EL (cell line): ENCODE measurements at places on chromosomes 3 and 15.
A peak's percentile ranks its signal among the peaks of the same experiment; 100 is the strongest.

DNA sequence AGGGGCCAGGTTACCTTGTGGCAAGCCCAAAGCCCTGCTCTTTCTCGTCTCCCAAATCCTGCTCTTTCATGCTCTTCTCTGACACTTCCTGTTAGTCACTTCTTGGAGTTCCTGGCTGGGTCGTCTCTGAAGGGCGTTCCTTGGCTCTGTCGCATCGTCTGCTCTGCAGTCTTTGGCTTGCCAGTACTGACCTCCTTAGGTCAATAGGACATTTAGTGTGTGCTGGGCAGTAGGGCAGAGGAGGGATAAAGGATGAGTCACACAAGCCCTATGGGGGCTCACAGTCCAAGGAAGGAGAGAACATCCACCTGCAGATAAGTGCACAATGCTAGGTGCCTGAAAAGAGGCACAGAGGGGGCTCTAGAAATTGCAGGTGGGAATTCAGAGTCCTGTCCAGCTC is 87.5 kb downstream of the FAM43A start:
- DNase-seq: peak; percentile 54

DNA sequence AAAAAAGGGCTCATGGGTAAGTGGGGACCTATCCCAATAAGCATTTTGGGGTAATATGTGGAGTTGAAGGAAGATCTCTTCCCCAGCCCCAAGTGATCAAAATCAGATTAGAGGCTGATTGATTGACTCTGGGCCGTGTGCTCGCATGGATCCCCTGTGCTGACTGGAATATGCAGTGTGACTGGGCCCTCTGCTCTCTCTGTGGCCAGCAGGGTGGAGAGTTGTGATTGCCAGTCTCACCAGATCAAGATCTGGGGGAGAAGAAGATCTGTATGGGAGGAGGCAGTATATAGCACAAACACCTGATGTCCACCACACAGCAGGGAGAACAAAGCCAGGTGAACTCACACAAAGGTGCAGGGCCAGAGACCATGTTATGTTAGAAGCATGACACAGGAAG is 8.8 kb downstream of the NUDT16 start:
- no peak for DNase-seq

DNA sequence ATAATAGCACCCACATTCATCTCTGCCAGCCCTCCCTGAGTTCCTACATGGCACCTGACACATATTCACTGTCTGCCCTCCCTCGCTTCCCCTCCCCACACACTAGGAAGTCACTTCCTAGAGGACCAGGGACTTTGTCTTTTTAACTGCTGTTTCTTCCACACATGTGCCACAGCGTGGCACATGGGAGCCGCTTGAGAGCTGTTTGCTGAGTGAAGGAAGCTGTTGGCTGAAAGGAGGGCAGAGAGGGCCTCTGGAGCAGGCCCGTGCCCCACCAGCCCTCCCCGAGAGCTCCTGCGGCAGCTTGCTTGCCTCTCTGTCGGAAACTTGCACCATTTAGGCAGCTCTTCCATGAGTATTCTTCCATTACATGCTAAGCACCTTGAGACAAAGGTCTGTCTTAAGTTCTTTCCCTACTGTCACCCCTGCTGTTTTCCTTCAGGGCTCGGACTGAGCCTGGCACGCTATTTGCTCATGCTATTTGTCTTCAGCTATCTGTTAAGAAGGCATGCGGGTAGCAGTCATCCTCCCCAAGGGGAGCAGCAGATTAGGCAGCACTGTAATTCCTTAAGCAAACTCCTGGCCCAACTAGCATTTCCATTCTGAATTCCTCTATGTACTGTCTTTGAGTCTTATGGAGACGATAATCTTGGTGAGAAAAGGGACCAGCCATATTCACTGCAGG is 72.2 kb downstream of the CACNA1D start:
- no peak for DNase-seq

GRCh38 chr3:107384907-107385306 is 7.7 kb downstream of the CCDC54 start:
- no peak for DNase-seq

- DNase-seq: no peak
Observed at GRCh38 chr3:134441821-134442220, 44.0 kb downstream of the ANAPC13 start.

- DNase-seq: peak; percentile 57
Observed at GRCh38 chr3:113035387-113035982, 44.7 kb downstream of the GTPBP8 start.

GRCh38 chr15:68312701-68313204 is 35.2 kb downstream of the FEM1B start:
- DNase-seq: peak; percentile 46

DNA sequence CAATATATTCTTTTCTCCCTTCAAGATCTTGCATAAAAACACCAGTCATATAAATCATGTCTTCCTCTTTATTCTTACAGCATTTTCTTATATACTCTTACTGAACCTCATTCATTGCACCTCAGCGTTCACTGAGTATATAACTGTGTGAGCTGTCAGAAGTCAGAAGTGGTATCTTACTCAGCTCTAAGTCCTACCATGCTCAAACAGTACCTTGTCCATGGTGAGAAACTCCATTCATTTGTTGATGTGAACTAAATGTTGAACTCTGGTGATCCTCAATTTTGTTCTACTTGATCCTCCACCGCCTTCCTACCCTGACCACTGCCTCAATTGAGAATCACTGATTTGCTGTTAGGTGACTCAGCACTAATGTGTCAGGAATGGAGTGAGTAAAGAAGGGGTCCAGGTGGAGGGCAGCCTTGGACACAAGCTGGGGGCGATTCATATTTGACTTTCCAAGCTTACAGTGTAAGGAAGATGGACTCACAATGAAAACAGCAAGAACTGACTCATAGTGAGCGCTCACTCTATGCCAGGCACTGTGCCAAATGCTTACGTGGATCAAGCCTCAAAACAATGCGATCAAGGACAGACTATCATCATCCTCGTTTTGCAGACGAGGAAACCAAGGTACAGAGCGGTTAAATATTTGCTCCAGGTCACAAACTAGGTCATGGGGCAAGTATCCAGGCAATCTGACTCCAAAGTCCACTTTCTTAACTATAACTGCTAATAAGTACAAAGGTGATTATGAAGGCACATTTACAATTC is 13.5 kb upstream of the ZFYVE19 start:
- DNase-seq: peak; percentile 93

DNA sequence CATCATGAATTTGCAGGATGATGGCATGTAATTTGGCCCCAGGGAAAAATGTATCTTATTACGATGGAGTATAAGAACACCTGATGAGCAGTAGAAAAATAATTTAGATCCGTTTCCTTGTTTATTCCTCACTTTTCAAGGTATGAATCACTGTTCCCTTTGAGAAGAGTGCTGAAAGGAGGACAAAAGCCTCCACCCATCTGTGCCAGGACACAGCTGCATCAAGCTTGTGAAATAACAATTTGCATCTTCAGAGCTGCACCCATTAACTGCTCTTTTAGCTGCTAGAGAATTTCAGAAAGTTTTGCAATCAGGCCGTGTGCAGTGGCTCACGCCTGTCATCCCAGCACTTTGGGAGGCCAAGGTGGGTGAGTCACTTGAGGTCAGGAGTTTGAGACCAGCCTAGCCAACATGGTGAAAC is 9.6 kb downstream of the CLDND1 start:
- peak; percentile 45 for DNase-seq

DNA sequence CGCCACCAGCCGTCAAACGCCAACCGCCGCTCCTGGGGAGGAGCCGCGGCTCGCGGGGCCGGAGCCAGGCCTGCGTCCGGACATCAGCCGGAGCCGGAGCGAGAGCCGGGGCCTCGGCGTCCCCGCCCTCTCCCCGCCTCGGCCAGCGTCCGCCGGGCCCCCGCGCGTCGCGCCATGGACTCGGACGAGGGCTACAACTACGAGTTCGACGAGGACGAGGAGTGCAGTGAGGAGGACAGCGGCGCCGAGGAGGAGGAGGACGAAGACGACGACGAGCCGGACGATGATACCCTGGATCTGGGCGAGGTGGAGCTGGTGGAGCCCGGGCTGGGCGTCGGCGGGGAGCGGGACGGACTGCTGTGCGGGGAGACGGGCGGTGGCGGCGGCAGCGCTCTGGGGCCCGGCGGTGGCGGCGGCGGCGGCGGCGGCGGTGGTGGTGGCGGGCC is 359 bp downstream of the ARIH1 start:
- no peak for DNase-seq

GRCh38 chr3:151383111-151383510 is 1.4 kb downstream of the P2RY12 start:
- DNase-seq: no peak

DNA sequence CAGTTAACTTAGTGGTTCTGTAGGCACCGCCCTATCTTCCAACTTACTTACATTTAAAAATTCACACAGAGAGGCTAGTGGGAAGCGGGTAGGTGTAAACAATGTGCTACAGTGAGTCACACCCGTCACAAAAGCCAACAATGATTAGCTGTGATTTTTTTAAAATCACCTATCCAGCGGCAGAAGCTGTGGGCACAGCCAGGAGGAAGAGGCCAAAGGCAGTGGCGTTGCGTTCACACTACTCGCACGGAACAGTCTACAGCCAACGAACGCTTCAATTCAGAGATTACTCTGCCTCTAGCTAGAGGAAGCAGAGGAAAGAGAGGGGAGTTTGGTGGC is 2.5 kb upstream of the NLGN1 start:
- no peak for DNase-seq

GRCh38 chr15:53665930-53666329 is 93.5 kb downstream of the WDR72 start:
- DNase-seq: no peak

DNA sequence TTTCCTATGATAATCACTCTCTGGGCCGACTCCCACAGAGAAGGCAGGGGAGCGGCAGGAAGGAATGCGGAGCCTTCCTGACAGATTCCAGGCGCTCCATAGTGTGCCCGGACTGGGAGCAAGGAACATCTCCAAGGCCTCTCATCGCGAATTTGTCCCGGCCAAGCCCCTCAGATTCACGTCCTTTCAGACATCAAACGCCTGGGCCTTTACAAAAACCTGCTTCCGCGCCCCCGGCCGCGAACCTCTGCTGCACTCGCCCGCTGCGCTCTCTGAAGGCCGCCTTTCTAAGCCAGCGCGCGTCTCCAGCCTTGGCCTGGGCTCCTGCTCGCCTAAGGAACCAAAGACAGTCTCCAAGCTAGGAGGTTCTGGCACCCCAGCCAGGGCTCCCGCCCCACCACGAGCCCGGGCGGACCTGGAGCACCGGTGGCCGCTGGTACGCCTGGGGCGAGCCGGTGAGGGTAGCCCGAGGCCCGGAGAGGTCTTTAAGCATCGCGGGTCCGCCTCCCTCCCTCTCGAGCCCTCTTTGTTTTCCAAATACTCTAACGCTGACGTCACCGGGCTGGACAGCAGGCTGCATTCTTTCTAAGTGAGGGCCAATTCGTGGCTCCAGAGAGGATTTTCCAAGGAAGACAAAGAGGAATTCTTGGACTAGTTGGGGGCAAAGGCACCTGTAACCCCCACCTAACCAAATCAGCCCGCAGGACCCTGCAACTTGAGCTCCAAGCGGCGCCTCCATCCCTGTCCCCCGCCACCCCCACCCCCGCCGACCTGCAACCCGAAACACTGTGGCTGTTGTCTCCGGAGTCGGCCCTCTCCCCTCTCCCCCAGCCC is 759 bp downstream of the AMOTL2 start:
- DNase-seq: peak; percentile 92

DNA sequence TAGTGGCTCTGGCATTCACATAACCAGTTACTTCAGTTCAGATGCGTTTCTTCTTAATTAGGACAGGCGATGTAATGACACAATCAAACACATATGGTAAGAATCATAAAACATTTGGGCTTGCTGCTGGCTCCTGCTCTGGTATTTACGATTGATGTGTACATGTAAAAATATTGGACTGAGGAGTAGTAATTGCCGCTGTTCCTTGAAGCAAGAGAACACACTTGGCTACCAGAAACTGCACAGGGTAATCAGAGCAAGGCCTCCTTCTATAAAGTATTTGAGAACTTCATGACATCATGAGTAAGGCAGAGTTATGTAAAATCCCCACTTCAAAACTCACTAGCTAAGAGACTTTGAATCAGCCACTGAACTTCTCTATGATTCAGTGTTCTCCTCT is 158.1 kb downstream of the SSR3 start:
- DNase-seq: peak; percentile 3
